ENCODE measurements at places on chromosomes 7 and 10. TPM values are rescaled to one million over a fixed set of nuclear protein-coding genes. Genes with fewer than 3 reads are reported as not detected.

DNA sequence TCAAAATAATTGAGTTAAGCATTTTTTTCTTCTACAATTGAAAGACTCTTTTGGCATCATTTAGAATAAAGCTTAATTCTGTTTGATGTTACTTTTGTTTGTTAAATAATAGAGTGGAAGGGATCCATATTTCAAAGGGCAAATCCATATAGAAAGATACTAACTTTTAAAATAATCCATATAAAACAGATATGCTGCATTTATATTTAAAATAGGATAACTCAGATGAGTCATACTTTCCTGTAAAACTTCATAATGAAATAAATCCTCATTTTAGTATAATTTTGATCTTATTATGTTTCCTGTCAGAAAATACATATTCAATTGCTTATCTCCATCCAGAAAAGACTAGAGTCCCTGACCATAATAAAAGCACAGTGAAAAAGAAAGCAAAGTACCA, 323.6 kb downstream of the PCLO start:
- DNase-seq = no peak

PHKG1 gene
- 41.5 TPM for polyA plus RNA-seq

GRCh38 chr7:132650498-132650897, 74.2 kb upstream of the PLXNA4 start:
- no peak for DNase-seq

SPDYE18 gene
- 0.22 TPM for polyA plus RNA-seq

DNA sequence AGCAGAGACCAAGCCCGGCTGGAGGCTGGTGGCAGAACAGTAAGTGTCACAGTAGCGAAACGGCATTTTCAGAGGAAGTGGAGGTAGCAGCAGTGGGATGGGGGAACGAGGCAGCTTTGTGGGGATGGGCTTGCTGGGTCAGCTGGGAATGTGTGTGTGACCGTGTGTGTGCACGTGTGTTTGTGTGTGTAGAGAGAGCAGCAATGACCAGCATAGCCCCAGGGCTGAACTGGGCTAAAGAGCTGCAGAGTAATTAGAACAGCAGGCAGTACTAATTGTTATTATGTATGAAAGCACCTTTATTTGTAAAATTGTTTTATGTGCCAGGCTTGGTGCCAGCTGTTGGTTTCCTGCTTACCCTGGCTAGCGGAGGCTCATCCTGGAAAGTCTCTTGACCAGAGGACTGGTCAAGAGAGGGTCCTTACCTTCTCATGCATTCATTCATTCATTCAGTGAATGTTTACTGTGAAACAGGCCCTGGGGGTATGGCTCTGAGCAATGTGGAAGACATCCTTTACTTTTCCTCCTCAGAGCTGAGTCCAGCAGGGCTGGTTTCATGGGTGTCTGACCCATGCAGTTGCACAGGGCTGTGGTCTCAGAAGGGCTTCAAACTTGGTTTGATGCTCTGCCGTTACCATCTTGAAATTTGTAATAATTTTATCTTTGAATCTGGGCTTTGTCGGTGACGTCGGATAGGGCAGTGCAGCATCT, 184.6 kb downstream of the SEC23IP start:
- DNase-seq = no peak

DNA sequence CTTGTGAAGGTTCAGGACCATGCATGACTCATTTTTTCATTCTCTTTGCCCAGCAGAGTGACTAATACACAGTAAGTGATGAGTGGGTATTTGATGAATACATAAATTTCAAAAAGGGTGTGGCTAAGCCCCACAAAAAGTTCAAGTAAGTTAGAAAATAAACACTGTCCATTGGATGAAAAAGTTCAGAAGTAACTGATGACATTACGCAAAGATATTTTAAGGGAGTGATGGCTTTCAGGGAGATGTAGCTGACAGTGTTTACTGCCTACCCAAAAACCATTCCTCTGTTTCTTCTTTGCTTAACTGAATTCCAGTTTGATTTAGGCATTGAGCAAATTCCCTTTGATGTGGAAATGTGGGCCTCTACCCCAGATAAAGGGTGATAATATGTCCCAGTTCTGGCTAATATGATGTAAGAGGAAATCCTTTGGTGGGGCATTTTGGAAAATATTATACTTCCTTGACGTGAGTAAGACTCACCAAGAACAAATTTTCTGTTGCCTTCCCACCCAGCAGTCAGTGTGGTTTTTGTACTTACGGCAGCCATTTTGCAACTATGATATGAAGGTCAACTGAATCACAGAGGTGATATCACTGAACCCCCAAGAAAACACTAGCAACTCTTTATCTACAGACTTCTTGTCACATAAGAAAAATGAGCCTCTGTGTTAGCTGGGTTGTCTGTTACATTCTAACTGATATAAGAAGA, 29.0 kb upstream of the EBLN1 start:
- DNase-seq = no peak

NPC1L1 gene
- polyA plus RNA-seq = 0.04 TPM

- no peak for DNase-seq
Measured at GRCh38 chr7:7176406-7177043, 5.8 kb upstream of the C1GALT1 start.

ACHE gene
- polyA plus RNA-seq = 67.1 TPM

DNA sequence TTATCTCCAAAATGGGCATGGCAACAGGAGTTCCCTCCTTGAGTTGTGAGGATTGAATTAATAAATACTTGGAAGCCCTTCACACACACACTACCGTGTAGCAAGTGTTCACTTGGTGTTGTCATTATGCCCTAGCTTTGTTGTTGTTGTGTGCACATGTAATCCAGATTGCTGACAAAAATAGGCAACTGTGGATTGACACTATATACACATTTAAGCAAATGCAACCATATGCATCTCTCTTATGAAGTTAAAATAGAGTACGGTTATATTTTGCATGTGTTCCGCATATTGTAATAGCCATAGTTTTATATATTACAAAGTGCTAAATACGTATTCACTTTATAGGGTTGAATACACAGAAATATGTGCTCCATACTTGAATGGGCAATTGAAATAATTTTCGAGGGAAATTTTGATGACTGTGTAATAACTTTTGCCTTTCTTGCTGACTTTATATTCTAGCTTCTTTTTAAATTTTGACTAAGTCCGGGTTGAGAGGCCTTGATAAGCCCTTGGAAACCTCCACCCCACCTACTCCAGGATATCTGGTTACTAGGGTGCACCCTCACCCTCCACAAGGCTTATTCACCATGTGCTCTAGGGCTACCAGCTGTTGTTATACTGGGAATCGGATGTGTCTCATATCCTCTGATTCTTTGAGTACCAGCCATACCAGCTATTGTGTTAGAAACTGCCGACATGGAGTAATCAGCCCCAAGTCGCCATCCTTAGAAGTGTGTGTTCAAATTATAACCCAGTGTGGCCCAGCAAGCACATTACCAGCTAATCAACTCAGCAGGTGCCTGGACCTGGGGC, 265.0 kb downstream of the CAMK1D start:
- no peak for DNase-seq

DNA sequence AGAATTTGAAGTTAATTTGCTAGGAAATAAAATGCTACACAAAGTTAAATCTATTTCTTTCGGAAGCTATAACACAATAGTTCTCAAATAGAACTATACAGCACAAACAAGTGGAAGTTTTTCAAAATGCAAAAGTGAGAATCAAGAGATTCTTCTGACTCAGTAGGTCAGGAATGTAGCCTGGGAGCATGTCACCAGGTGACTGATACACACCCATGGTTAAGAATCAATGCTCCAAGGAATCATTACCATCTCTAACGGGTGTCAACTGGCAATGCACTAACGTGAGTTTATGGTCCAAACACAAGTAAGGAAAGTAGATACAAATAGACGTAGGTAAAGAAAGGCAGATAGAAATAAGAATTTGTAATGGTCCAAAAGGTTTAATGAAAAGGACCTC, 170.5 kb downstream of the SRPK2 start:
- no peak for DNase-seq

- DNase-seq = peak; percentile 59
Measured at GRCh38 chr10:24901686-24902399, 50.6 kb downstream of the PRTFDC1 start.

NODAL gene
- polyA plus RNA-seq = 0.46 TPM

Data from forelimb muscle (tissue), 1 donor.